ENCODE measurements at places on chromosomes 4 and X.

GRCh38 chr4:151905197-151905596 is 144.4 kb upstream of the GATB start:
- no peak for DNase-seq

GRCh38 chr4:103137446-103137827 is 37.8 kb upstream of the BDH2 start:
- DNase-seq: no peak

GRCh38 chr4:128320656-128321055 is 33.0 kb upstream of the PGRMC2 start:
- DNase-seq: no peak

DNA sequence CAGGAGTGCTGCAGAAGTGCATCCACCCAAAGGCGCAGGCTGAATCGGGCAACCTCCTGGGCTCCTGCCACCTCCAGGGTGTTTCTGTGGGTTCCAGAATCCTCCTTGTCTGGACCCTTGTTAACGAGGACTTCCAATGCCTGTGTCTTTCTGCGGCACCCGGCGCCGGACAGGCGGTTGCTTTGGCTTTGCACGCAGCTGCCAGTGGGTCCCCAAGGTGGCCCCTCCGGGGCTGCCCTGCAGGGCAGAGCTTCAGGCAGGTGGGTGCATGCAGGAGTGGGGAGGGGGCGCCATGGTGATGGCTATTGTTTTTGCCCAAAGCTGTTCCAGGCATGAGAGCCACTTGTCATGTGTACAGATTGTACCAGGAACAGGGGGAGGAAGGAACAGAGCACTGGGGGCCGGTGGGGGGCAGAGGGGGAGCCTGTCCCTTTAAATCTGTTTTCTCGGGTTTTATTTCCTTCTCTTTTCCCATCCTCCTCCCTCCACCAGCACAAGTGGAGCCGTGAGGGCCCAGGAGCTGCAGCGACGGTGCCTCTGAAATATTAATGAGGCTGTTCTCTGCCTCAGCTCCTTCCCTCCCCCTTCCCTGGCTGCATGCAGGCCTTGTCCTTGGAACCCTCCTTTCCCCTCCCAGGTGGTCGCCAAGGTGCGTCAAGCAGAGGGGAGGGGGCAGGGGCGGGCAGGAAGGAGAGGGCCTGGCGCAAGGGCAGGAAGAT is 13.1 kb downstream of the ATP2B3 start:
- DNase-seq: no peak

- no peak for DNase-seq
Observed at GRCh38 chrX:96002431-96002830, 682.2 kb upstream of the DIAPH2 start.

- no peak for DNase-seq
Observed at GRCh38 chrX:151153086-151153485, 23.3 kb upstream of the GPR50 start.

DNA sequence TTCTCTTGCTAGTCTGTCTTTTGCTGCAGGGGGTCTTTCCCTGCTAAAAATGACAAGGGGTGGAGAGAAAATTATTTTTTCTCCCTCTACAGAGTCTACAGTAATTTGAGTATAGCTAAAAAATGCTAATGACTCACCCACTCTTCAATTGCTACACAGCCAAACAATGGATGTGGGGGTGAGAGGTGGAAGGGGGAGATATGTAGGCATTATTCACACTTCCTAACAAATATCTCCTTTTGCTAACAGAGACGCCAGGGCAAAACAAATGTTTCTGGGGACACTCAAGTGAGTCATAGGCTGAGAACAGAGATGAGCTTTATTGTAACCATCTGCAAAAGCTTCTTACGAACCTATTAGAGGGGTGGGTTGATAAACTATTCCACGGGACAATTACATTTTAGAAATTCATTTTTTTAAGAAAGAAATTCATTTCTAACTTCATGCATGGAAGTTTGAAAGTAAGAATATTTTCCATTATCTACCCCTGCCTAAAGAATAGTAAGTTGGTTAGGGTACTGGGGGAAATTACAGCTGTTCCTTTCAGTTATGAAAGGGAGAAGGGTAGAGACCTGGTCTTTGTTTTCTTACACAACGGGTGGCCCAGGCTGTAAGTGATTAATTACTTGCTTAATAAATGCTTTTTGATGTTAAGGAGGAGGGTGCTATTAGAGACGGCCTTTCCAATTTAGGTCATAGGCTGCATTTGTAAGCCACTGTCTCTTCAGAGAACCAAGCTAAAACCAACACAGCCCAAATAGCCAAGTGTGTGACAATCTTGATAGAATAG is 12.8 kb downstream of the SCD5 start:
- no peak for DNase-seq

DNA sequence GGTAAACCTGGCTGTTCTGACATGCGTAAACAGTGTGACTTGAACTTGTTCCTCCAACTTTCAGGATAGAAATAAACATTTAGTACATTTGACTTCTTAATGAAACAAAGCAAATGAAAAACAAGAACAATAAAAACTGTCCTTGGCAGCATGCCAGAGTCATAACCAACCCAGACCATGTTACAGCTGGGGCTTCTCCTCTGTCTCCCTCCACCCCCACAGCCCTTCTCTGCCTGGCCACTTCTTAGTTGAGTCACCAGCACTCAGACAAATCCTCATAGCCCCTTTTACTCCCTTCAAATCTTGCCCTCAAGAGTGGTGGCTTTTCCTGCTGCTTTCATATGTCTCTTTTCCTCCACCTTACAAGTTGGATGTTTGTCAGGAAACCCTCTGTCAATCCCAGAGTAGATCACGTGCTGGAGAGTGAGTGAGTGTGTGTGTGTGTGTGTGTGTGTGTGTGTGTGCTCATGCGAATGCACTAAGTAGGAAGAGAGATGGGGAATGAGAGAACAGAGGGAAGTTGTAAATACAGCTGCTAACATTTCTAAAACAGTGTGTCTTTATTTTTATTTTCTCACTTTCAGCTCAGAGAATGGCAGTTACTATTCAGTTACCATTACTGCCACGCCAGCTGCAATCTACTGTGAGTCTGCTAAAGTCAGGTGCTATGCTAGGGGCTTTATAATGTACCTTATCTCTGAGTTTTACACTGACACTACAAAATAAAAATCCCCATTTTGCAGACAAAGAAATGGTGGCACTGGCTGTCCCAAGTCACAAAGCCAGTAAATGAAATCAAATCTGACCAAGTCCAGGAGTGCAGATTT is 15.0 kb downstream of the SCARB2 start:
- DNase-seq: no peak

DNA sequence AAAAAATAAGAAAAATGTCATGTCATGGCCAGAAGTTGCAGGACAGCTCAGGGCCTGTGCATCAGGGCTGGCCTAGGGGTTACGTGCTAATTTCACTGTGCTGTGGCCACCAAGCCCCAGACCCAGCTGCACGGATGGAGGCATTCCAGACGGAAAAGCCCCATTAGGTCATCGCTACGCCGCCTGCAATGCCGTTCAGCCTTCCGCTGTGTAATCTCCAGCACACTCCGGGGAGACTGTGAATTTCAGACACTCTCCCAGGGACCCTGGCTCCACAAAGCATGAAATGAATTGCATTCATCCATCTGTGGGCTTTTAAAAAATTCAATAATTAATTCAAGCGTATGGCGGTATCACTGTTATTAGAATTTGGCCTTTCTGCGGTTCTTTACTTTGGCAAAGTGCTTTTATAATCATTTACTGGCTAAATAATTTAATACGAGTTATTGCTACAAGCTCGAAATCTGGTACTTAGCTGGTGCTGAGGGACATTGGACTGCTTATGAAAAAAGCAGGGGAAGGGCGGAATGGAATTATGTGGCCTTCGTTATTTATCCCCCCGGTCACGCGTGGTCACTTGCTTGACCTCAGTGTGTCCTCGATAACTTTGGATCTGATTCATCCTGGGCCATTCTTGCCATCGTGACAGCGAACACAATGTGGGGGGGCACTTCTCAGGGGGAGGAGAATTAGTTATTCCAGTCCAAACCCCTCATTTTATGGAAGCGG is 9.0 kb upstream of the NSG1 start:
- no peak for DNase-seq

DNA sequence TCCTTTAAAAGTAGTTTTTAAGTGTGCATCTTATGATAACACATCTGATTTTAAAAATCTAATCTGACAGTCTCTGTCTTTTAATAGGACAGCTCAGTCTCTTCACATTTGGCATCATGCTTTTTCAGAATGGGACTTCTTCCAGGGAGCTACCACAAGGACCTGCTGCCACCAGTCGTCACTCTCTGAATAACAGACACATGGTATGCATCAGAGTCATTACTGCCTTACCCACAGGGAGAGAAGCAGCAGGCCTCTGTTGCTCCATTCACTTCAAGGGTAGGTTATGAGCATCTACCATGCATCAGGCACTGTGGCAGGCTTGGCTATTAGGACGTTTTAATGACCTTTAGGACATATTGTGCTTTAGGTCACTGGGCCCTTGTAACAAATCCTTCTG is 50.0 kb upstream of the AFAP1 start:
- DNase-seq: no peak

- no peak for DNase-seq
Observed at GRCh38 chr4:140875746-140876452, 119.7 kb upstream of the TBC1D9 start.

GRCh38 chr4:170243662-170244288 is 154.0 kb upstream of the AADAT start:
- no peak for DNase-seq

DNA sequence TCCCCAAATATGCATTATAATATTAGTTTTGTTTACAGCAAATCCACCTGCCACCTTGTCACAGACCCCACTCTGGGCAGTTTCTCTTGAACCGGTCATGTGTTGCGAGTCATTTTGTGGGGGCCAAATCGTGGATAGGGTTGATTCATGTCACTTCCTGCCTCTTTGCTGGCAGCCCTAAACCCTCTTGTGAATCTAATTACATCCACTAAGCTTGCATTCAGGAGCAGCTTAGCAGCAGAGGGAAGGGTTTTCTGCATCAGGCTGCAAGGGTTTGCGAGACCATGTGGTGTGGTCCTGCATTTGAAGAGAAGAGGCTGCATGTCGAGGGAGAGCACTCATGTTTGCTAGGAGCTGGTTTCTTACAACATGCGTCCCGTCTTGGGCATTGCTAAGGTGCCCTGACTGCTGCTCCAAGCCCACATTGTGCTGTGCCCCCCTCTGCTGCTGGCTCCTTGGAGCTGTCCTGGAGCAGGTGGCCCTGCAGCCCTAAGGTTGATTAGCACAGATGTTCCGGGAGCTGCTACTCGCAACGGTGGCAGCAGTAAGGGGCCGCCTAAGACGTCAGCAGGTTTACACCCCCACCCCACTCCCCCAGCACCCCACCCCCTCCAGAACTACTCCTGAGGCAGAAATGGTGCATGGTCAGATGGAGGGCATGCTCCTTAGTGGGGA is 88.9 kb upstream of the CLDN34 start:
- DNase-seq: no peak

DNA sequence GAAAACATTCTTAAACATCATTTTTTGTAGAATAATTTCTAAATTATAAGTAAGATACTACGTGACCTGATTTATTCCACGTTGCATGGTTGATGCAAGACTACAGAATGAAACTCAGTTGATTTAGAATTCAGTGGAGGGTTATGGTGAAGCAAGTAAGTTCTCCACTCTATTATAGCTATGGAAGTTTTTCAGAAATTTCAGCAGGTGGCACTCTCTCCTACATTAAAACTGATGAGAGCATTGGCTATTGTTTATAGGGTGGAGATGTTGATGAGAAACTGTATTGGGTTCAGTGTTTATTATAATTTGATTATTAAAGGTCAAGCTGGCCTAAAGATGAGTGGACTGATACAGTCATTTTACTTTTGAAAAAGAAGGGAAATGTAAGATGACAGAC is 88.0 kb downstream of the FNIP2 start:
- DNase-seq: no peak

DNA sequence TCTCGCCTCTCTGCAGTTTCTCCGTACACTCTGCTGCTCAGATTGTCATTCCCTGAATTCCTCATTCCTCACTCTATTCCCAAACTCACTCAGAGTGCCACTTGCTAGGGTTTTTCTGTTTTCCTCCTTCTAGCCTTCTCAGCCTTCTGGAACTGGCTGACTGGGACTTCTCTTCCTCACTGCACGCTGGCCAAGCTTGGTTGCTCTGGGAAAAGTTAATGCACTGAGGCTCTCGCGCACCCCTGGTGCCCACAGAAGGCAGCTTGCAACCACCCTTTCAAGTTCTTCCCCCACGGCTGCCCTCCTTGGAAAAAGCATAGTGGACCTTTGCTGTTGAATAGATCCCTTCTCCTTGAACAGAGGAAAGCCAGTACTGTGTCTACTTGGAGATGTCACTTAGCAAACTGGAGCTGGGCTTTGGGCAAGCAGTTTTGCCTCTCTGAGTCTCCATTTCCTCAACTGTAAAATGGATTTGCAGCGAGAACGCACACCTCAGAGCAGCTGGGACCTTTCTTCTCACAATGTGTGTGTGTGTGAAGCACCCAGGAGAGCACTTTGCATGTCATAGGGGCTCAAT is 6.0 kb upstream of the CCKAR start:
- no peak for DNase-seq

GRCh38 chrX:109732807-109733612 is at the start of gene ACSL4:
TSS of gene ACSL4 (minus strand) at chrX:109733257. CDS start at chrX:109683363, 49,894 bp downstream.
- DNase-seq: peak; percentile 82

DNA sequence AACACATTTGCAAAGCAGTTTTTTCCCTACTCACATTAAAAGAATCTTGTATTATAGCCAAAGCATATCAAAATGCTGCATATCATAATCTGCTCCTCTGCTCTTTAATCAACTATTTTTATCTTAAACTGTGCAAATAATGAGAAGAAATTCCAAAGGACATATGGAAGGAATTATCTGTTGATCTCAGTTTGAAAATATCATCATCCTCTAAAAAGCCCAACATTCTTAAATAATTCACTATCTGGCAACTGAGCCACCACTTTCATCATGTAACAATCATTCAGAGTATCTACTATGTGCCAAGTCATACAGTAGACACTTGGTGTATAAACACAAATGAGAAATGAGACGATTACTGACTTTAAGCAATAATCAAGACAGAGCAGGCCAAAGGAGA is 63.0 kb downstream of the PRSS12 start:
- no peak for DNase-seq

GRCh38 chr4:25551605-25552004 is 104.0 kb upstream of the SLC34A2 start:
- DNase-seq: no peak

DNA sequence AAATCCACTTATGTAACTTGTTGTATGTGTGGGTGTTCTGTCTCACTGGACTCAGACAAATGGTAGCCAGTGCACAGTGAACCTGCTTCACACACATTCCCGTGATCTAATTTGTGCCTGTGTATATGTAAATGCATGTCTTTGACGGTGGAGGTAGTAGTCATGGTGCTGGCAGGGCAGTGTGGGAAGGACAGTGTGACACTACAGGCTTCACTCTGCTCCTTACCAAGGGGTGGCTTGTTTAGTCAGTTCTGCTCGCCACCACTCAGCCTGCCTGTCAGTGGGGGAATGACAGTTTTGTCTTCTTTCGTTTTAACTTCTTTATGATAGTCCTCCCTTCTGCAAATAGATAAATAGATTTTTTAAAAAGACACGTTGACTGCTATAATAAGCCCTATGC is 17.7 kb upstream of the PAQR3 start:
- no peak for DNase-seq

GRCh38 chr4:176548571-176548970 is 228.8 kb downstream of the SPCS3 start:
- DNase-seq: no peak

Measured in activated naive CD4-positive, alpha-beta T cell treated with anti-CD3 and anti-CD28 coated beads, Interleukin-2, amount 50 U/mL, for 72 hours (primary cell).